ENCODE measurements at places on chromosomes 7 and 10.

DNA sequence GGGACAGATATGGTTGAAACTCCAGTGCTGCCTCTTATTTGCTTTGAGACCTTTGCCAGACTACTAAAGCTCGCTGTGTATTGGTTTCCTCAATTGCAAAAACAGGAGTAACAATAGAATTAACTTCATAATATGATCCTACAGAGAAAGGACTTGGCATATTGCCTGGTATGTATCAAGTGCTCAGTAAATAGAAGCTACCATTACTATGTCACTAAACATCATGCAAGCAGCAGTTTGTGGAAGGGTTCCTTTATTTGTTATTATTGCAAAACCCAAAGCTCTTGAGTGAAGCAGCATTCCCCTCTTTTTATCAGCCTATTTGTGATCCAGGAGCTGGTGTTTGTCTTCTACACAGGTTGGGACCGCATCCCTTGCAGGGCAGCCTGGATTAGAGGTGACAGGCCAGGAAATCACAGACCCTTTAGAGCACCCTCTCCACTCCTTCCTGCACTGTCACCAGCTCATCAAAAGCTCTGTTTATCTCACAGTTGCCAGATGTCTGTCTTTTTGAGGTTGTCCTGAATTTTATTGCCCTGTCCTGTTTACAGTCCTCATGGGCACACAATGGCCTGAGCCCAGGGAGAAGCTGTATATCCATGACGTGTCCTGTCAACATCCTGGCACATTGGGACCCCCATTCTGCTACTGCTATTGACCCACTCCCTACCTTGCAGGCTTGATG, 121.5 kb downstream of the SNX10 start:
- DNase-seq: no peak

DNA sequence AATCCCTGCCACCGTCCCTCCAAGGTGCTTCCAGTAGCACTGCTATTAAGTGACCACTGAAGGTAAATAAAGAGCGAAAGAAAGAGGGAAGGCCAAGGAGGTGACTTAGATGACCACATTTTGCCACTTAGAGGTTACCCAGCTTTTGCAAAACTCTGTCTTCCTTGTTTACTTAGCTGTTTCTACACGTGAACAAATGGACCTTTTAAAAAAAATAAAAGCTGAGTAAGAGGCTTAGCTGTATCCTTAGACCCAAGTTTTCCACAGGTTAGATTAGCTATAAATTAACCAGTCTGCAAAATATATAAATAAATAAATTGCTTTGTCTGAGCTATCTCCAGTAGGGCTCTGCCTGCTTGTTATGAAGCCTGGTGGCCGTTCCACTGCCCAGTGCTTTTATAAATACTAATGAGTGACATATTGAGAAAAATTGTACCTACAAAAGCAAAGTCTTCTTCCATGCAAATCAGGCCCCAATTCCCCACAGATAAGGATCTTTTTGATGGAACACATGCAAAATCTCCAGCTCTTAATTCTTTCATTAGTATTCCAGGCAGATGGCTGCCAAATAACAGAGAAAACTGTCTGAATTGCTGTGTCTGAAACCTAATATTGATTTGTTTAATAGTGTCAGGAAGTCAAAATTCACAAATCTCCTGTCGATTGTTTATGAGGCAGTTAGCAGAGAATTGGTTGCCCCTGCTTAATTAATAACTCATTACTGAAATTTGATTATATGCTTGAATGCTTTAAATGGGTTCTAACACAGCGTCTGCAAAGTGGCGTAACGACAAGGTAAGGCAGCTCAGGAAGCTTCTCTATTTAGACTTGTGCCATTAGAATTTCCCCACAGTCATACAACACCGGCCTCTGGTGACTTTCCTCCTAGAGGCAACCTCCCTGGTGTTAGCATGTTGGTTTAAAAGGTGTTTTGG, 176.7 kb downstream of the EMX2 start:
- no peak for DNase-seq

DNA sequence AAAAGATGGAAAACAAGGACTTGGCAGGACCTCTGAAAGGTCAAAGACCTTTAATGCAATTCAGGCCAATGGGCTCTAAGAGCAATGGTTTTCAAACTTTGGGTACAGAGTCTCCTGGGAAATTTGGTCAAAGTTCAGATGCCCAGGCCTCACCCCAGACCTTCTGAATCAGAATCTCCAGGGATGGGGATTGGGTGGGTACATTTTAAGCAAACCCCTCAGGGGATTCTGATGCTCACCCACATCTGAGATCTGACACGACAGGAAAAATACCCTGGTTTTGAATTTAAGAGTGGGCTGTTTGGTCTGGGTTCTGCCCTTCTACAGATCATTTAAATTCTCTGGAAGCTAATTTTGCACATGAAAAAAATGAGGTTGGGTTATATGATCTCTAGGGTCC, 214.8 kb upstream of the PLXNA4 start:
- no peak for DNase-seq

- peak; percentile 94 for DNase-seq
Measured at GRCh38 chr10:7337431-7338171, 73.2 kb downstream of the SFMBT2 start.

DNA sequence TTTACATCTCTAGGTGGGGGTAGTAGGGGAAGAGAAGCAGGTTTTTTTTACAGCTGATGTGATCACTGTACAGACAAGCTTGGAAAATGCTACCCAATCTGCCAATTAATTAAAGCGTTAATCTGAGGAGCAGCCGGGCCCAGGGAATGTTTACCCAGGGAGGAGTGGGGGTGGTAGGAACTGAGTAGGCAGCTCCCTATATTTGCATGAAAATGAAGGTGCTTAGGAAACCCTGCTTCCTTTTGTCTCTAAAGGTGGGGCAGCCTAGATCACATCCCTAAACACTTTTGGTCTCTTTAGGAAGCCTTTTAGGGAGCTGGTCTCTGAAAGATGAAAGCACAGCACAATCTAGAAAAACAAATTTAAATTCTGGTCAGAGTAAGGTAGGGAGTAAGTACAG, 53.0 kb upstream of the NFKB2 start:
- DNase-seq: no peak

DNA sequence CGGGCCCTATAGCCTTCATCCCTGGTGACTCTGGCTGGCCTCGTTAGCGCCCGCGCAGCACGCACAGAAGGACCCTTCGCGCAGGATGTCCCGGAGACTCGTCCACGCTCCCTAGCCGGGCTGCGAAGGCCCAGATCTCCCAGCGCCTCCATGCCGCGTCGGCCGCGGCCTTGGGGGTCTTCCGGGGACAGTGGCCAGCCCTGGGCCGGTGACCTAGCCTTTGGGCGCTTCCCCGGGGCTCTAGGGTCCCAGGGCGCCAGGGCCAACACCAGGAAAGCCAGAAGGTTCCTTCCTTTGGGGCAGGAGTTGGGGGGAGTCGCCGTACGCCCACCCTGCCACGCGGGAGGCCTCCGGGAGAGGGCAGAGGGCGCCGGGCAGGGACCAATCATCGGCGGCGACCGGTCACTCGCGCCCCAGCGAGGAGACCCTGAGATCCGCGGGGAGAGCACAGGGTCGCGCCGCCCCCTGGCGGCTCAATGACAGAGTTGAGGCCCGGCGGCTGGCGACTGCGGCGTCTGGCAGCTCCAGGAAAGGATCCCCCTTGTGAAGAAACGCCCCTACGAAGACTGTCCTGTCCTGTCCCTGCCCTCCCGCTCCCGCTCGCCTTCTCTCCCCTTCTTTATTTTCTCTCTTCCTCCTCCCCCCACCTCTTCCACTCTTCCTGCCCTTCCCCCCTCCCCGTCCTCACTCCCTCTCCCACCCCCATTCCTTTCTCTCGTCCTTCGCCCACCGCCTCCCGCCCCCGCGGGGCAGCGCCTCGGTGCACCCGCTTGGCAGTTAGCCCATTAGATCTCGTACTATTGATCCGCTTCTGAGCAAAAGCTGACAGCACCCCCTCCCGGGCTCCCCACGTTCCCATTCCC, 62.3 kb upstream of the LBX1 start:
- no peak for DNase-seq

GRCh38 chr10:60821656-60822055, 43.4 kb downstream of the CDK1 start:
- DNase-seq: no peak

DNA sequence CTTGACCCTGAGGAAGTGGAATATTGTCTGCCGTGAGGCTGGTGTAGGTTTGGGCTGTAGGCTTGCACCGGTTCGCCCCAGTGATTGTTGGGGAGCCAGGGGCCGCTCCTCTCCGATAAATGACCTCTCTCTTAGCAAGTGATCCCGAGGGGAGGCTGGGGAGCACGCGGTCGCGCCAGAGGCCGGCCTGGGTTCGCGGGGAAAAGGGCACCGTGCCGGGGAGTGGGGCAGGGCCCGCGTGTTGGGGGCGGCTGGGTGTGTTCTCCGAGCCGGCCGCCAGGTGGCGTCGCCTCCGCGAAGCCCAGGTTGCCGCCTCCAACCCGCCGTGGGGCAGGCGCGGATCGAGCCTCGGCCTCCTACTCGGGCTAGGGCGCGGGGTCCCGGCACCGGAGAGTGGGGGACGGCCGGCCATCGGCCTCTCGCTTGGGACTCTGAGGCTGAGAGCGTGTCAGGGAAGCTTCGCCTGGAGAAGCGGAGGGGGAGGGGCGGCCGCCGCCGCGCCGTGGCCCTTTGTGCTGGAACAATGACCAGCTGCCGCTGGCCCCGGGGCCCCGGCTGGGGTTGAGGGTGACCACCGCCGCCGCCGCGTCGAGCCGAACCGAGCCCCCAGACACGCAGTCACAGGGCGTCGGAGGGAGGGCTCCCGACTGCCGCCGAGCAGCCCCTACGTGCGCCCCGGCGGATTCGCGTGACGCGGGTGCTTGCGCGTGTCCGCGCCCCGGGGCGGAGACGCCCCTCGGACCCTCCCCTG, 442 bp upstream of the LZTS2 start:
- peak; percentile 74 for DNase-seq

All from pons (tissue), 1 donor.